ENCODE measurements at places on chromosomes 3 and 15.

DNA sequence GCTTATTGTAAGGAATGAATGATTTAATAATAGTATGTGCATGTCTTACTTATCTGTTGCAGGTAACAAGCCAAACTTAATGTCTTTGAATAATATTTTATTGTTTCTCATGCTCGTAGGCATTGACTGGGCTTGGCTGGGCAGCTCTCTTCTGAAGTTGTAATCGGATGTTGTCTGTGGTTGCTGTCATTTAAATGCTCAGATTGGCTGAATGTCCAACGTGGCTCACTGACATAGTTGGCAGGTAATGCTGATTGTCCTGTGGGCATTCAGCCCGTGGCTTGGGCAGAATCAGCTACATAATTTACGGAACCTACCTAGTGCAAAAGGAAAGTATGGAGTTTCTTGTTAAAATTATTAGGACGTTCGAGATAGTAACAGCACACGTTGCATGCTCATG is 297.4 kb upstream of the GBE1 start:
- no peak for DNase-seq

DNA sequence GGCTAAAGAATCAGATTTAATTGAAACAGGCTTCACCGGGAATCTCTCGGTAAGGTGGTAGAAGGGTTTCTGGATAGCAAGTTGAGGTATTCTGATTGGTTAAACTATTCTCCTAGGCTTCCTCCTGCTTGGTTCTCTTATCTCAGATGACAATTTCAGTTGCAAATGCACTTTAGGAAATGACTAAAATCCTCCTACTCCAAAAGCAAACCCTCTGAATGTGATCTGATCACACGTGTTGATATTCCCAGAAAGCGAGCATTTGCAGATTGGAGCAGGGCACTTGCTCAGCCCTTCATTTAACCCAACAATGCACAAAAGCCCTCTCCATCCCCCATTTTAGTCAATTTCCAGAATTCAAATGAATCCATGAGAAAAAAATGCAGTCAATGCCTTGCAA is 55.6 kb upstream of the ICE2 start:
- no peak for DNase-seq

GRCh38 chr3:184602372-184603150 is 41.0 kb downstream of the EPHB3 start:
- DNase-seq, result no peak

GRCh38 chr3:157956850-157957249 is 149.4 kb downstream of the SHOX2 start:
- no peak for DNase-seq

GRCh38 chr15:70437089-70437488 is 326.3 kb downstream of the UACA start:
- no peak for DNase-seq

DNA sequence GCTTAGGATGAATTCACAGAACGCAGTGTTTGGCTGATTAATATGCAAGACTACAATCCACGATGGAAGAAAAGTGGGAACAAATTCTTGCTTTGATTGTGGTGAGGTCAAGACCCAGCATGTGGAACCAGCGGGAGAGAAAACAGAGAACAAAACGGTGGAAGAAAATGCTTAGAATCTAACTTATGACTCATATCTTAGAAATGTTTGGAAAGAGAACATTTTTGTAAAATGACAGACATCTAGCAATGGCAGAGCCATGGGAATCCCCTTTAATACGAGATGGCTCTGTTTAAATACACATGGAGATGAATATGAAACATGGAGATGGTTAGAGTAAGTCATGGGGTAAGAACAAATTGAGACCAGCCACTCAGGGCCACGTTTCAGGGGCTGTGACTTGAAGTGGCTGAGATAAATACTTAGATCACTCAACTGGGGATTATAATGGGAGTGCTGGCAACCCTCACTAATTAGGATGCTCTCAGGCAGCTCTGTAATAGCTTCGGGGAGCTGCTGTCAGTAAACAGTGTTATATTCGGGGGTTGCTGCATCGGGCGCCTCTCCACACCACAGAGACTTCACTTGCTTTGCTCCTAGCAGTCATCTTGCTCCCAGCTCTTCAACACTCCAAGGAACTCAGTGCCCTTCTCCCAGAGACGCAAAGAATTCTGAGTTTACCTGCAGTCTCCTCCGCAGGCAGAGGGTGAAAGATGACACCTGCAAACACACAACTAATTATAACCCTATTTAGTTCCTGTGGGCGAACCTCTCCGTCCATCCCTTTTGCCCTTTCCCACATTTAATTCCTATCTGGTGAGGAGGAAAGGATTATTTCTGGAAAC is 68.0 kb upstream of the ONECUT1 start:
- no peak for DNase-seq
